Stimulated activated CD4-positive, alpha-beta T cell treated with anti-CD3 and anti-CD28 coated beads, TNF-alpha, amount 100 ng/mL, for 24 hours (primary cell): ENCODE measurements at places on chromosomes 2 and 18.

- DNase-seq = no peak
Observed at GRCh38 chr18:69584429-69584828, 183.7 kb downstream of the DOK6 start.

GRCh38 chr2:172813314-172813888, 77.8 kb downstream of the RAPGEF4 start:
- no peak for DNase-seq

GRCh38 chr2:53715568-53715967, 52.0 kb upstream of the CHAC2 start:
- no peak for DNase-seq

DNA sequence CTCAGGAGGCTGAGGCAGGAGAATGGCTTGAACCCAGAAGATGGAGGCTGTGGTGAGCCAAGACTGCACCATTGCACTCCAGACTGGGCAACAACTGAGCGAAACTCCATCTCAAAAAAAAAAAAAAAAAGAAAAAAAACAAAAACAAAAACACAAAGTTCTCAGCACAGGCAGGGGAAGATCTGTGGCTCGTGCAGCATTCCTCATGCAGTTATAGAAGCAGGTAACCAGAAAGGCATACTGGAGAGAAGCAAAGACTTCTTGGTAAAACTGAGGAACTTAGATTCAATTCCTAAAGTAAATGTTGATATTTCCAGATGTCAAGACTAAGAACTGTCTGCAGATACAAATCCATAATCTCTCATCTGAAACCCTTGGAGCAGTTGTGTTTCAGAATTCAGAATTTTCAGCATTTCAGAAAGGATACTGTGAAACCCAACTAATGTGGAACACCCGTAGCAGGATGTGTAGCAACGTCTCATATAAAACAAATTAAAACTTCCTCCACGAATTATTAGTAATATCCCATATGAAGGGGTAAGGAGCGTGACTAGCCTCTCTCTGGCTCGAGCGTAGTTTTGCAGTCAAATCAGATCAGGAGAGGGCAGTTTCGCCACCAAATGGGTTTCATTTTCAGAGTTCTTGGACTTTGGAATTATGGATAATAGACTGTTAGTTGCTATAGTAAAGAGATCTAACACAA, 13.2 kb upstream of the SLC25A52 start:
- no peak for DNase-seq

- no peak for DNase-seq
Observed at GRCh38 chr2:176574484-176575236, 305.4 kb downstream of the MTX2 start.

- DNase-seq = no peak
Observed at GRCh38 chr18:36247036-36247435, 50.5 kb upstream of the FHOD3 start.

GRCh38 chr2:27627963-27628766, 647 bp downstream of the CCDC121 start:
- DNase-seq = no peak

GRCh38 chr2:29245742-29246382, 130.6 kb downstream of the CLIP4 start:
- DNase-seq = no peak

- DNase-seq = no peak
Observed at GRCh38 chr18:12315911-12316310, 7.9 kb downstream of the TUBB6 start.

DNA sequence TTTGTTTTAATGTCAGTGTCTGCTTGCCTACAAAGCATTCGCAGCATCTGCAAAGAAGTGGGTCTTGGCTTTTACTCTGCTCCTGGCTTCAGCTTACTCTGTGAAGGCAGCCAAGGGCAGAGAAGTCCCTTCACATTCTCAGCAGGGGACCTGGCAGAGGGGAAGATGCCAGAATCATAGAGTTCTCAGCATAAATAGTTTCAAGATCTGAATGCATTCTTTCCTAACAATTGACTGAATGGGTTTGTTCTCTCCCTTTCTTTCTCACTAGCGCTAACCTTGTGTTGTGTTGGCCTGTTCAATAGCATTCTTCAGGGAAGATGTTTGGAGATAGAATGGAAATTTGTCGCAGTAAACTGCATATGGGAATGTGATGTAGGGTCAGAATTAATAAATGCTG, 106.9 kb downstream of the FARSB start:
- no peak for DNase-seq

GRCh38 chr18:43994381-43994780, 686.3 kb upstream of the SETBP1 start:
- DNase-seq = no peak

GRCh38 chr18:30682672-30683071, 359.9 kb downstream of the DSC3 start:
- DNase-seq = no peak

- DNase-seq = no peak
Observed at GRCh38 chr2:198517976-198518375, 713.6 kb downstream of the PLCL1 start.

GRCh38 chr2:4576075-4576474, 872.7 kb downstream of the DCDC2C start:
- no peak for DNase-seq

GRCh38 chr2:149364839-149365238, 34.5 kb downstream of the LYPD6 start:
- DNase-seq = no peak

- no peak for DNase-seq
Observed at GRCh38 chr2:216775043-216775453, 79.7 kb upstream of the IGFBP5 start.

DNA sequence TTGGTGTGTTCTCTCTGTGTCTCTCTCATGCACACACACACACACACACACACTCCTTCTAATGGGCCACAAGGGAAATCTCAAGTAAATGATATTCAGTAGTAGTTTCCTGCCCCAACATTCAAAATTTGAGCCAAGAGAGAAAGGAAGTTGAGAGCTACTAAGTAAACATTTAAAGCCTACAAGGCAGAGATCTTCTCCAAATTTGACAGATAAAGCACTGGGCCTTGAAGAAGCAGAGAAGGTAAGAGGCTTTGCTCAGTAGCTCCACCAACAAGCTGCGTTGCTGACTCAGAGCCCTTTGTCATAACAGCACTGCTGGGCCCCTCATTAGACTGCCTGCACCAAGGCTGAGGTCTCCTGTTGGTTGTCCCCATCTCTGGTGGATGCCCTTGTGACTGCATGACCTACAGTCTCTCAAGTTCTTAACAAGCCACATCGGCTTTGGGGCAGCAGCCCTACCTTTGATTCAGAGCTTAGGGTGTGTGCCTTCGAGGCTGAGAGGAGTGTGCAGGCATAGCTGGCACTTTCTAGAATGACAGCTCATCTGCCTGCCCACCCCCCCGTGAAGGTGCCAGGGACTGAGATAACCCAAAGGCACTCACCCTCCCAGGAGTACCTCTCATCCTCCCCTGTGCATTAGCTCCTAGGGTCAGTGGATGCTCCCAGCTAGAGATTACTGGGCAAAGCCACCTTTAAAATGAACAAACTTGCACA, 32.3 kb upstream of the NEB start:
- DNase-seq = no peak

DNA sequence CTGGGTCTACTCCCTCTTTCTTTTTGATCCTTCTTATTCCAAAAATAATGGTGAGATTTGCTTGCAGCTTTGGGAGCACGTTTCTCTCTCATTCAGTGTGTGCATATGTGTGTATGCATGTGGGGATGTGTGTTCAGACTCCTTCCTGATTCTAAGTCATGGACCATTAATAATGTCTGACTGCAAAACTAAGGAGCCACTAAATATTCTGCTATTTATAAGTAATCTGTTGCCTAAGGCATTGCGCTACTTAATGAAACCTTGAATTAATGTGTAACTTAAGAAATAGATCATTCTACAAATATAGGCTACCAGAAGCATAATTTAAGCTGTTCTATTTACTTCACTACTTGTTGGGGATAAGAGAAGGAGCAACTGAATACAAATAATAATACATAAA, 182.1 kb downstream of the TFCP2L1 start:
- DNase-seq = no peak

DNA sequence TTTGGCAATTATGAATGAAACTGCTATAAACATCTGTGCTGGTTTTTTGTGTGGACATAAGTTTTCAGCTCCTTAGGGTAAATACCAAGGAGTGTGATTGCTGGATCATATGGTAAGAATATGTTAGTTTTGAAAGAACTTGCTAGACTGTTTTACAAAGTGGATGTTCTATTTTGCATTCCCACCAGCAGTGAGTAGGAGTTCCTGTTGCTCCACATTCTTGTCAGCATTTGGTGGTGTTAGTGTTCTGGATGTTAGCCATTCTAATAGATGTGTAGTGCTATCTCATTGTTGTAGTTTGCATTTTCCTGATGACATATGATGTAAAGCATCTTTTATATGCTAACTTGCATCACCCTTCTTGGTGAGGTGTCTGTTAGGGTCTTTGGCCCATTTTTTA, 304.6 kb downstream of the NUP35 start:
- DNase-seq = no peak

- DNase-seq = no peak
Observed at GRCh38 chr2:226184540-226184939, 615.1 kb downstream of the IRS1 start.

GRCh38 chr18:56789004-56789888, 138.1 kb downstream of the WDR7 start:
- peak; percentile 12 for DNase-seq

- DNase-seq = no peak
Observed at GRCh38 chr2:235642446-235643098, 148.7 kb downstream of the AGAP1 start.

- DNase-seq = no peak
Observed at GRCh38 chr2:72204786-72205503, 57.3 kb upstream of the CYP26B1 start.

DNA sequence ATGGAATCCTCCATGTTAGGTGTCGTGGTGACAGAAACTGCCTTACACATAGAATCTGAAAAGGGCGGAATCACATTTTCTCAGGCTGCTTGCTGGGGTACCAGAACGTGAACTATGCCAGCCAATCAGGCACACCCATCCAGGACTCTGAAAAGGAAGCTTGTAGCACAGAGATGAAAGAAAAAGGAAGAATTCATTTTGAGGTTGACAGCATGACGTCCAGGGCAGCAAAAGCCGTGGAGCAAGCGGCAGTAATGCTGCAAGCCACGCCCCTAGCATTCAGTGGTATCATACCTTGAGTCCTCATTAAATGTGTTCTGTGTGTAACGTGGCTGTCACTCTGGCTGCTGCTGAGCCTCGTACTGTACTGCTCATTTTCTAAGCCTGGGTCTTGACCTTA, 304.0 kb downstream of the DYSF start:
- DNase-seq = no peak

DNA sequence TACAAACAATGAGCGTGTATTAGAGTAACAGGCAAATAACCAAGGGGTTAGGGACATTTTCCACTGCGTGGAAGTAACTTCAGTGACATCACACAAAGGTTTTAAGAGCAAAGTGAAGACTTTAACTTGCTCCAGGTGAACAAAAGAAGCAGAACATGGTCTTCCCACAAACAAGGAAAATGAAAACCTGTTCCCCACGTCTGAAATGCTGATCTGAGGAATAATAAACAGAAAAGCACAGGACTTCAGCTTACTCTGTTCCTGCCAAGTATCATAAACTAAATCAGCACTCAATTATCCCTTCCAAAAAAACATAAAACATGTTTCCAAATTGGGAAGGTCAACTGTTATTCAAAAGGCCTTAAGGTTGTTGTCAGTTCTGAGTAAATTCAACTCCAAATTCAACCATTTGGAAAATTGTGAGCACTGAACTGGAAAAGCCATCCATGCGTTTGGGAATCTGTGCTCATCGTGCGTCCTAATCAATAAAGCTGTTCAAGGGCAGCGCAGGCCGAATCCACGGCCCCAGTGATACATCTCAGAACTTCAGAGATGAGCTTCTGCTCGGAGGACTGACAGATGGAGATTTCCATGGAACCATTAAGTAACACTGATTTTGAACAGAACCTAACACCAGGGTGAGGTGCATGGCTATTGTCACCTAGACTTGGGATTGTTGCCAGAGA, 7.7 kb upstream of the SNTG2 start:
- no peak for DNase-seq

GRCh38 chr2:54038835-54039234, 68.0 kb upstream of the PSME4 start:
- DNase-seq = no peak
